ENCODE measurements at places on chromosomes 4 and X.

GRCh38 chrX:36388901-36389300, 469.4 kb downstream of the CFAP47 start:
- DNase-seq = no peak

DNA sequence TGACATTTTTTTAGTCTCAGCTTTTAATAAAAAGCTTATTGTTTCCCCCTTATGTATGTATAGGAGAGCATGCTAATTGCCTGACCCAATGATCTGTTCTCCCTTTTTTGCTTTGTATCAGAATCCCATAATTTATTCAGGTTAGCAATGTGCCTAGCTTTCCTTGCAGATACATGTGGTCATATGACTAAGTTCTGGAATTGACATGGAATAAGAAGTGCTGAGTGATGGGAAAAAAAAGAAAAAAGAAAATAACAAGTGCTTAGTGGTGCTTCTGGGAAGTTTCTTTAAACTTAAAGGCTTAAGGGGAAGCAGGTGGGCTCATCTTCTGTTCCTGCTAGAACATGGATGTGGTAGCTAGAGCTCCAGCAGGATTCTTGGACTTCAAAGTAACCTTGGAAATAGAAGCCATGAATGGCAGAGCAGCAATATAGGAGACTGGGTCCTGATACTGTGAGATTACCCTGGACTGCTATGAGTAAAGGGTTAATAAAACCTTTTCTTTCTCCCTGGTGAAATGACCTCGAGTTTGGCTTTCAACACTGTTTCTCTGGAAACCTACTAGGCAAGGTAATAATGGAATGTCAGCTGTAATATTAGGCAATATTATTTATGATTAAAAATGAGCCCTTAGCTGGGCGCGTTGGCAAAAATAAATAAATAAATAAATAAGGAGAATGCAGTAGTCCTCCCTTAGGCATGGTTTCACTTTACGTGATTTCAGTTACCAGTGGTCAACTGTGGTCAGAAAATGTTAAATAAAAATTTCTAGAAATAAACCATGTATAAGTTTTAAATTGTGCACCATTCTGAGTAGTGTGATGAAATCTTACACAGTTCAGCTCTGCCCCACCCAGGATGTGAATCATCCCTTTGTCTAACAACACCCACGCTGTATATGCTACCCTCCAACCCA, 16.7 kb upstream of the RBM41 start:
- no peak for DNase-seq

DNA sequence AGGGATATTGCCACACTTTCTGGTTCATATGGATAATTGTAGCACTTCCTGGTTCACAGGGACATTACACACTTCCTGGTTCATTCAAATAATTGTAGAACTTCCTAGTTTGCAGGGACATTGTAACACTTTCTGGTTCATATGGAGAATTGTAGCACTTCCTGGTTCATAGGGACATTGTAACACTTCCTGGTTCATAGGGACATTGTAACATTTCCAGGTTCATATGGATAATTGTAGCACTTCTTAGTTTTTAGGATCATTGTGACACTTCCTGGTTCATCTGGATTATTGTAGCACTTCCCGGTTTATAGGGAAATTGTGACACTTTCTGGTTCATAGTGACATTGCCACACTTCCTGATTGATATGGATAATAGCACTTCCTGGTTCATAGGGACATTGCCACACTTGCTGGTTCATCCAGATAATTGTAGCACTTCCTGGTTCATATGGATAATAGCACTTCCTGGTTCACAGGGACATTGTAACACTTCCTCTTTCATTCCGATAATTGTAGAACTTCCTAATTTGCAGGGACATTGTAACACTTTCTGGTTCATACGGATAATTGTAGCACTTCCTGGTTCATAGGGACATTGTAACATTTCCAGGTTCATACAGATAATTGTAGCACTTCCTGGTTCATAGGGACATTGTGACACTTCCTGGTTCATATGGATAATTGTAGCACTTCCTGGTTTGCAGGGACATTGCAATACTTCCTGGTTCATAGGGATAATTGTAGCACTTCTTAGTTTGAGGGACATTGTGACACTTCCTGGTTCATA, 59.2 kb upstream of the CD99 start:
- peak; percentile 49 for DNase-seq

DNA sequence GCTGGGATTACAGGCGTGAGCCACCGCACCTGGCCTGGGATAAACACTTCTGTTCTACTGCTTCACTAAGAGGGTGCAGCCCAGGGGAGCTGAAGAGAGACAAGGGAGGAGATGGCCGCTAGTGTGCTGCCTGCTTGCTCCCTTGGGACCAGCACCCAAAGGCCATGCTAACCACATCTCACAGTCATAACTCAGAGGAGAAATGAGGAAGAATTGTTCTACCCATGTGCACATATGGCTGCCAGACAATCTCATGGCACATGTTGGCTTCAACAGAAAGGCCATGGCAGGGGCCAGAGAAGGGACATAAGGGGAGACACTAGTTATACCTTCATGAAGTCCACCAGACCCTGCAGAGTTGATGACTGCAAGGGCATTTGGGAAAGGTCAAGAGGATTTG, 22.4 kb downstream of the CLDN22 start:
- peak; percentile 18 for DNase-seq

GRCh38 chr4:7195546-7196287, 3.4 kb downstream of the SORCS2 start:
- no peak for DNase-seq

GRCh38 chrX:109294097-109294814, 187.6 kb downstream of the GUCY2F start:
- no peak for DNase-seq

- DNase-seq = no peak
Observed at GRCh38 chr4:123613586-123614344, 217.2 kb downstream of the SPRY1 start.

DNA sequence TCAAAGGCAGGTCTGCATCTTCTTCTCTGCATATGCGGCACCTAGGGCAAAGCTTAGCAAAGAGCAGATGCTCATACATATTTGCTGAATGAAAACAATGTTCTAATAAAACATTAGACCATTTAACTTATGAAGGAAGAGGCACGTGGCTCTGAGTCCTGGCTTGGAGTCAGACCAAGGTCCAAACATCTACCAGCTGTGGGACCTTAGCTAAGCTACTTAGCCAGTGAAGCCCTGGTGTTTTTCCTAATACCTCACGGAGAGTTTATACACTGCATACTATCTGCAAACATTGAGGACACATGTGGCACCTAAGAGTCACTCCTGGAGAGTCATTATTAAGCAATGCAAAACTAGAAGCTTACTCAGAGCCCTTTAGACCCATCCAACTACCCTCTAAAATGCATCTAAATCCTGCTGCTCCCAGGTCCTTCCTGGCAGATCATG, 9.0 kb downstream of the PDGFC start:
- DNase-seq = no peak

GRCh38 chr4:103936653-103937145, 216.9 kb upstream of the TACR3 start:
- no peak for DNase-seq

DNA sequence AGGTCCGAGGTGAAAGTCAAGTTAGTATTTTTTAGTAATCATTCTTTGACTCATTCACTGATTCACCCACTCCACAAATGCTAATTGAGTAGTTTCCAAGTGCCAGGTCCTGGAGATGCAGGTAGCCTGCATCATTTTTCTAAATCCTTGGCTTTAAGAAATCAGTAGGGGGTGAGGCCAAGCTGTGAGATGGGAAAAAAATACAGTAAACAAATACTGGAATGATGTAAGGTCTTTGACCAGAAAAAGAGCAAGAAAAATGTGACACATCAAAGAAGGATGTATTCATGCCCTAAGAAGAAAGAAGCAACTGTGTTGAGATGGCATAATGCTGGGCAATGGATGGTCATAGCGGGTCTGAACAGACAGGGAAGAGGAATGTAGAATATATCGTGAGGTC, 1386.6 kb downstream of the PCDH7 start:
- DNase-seq = no peak

- no peak for DNase-seq
Observed at GRCh38 chr4:2094545-2094944, 35.4 kb downstream of the NAT8L start.

- no peak for DNase-seq
Observed at GRCh38 chr4:128228845-128229795, 58.5 kb downstream of the PGRMC2 start.

- DNase-seq = no peak
Observed at GRCh38 chrX:111831343-111831742, 44.6 kb upstream of the TRPC5OS start.

DNA sequence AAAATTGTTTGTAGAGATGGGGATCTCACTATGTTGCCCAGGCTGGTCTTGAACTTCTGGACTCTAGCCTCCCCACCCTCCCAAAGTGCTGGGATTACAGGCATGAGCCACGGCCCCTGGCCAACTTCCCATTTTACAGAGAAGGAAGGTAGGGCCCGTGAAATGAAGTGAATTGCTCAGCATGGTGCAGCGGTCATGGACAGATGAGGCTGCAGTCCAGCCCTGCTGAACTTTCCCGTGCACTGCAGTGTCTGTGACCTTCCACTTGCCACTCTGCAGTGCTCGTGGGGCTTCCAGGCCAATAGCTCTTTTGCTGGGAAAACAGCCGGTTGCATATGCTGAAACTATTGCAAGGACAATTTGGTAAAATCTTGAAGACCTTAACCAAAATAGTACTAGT, 454.4 kb upstream of the FAT1 start:
- DNase-seq = no peak

GRCh38 chr4:168622600-168622999, 125.7 kb downstream of the PALLD start:
- no peak for DNase-seq

DNA sequence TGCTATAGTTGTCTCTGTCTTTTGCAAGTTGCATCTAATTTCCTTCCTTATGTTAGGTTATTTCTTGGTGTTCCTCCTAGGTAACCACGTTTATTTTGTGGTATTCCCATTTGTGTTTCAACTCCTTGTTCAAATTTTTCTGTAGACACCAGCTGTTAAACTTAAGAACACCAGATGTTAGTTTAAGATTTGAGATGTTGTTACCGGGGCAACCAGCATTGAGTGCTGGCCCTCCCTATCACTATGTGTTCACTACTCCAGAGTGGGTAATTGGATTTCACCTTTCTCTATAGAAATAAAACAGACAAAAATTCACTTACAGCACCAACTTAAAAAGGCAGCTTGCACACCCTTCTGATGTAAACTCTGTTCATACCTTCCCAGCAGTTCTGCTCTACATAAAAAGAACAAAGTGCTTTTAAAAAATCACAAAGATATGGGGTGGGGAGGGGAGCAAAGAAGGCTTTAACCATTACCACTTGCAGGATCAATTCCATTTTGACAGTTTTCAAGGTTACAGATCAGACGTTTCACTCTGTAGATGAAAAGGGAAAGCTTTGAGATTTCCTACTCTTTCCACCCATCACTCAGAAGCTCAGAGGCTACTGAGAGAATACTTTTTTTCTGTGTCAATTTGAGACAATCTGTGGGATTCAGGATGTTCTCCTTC, 82.9 kb downstream of the DKK2 start:
- no peak for DNase-seq

GRCh38 chr4:169988252-169988651, 37.9 kb downstream of the MFAP3L start:
- no peak for DNase-seq

- DNase-seq = peak; percentile 33
Observed at GRCh38 chrX:119477812-119478232, 9.6 kb downstream of the SLC25A5 start.

DNA sequence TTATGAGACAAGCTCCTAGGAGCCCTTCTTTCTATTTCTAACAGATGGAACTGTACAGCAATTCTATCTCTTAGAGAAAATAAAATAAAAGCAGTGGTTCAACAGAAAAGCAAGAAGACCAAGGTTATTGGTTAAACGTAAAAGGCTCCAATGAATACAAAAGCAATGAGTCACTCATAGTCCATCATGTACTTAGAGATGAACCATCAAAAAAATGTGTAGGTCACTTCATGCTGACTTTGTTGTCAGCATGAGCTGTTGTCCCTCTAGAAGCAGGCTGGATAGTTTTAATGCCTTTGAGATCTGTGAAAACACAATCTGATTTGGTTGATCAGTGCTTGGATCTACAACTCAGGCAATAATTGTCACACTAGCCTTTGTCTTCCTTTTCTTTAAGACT, 378.6 kb upstream of the ANXA10 start:
- no peak for DNase-seq

DNA sequence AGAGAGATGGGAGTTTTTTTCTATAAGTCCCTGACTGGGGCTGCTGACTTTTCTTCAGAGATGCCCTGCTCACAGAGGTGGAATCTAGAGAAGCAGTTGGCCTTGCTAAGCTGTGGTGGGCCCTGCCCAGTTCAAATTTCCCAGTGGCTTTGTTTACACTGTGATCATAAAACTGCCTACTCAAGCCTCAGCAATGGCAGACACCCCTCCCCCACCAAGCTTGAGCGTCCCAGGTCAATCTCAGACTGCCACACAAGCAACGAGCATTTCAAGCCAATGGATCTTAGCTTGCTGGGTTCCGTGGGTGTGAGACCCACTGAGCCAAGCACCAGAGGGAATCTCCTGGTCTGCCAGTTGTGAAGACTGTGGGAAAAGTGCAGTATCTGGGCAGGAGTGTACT, 199.8 kb upstream of the WDFY3 start:
- no peak for DNase-seq

DNA sequence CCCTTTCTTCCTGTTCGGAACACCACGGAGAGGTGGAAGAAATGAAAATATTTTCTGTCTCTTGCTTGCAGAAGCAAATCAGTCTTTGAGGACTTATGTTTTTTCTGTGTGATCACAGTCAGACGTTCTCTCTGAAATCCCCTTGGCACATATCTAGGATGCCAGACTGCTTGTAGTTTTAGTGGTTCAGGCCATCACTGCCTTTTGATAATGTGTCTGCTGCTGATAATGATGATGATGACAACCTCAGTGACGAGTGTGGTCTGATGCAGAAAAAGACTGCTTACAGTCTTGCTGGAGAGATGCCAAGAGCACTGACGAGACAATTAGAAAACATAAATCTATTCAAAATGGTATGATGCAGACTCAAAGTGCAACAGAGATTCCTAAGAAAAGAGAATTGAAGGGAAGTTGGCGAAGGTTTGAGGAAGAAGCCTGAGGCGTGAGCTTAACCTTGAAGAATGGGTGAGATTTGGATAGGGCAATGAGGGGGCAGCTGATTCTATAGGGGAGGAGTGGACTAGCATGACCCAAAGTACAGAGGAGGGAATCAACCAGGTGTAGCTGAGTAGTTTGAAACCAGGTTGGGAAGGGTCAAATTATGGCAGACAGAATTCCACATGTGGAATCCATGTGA, 7.9 kb downstream of the RAB33A start:
- no peak for DNase-seq

DNA sequence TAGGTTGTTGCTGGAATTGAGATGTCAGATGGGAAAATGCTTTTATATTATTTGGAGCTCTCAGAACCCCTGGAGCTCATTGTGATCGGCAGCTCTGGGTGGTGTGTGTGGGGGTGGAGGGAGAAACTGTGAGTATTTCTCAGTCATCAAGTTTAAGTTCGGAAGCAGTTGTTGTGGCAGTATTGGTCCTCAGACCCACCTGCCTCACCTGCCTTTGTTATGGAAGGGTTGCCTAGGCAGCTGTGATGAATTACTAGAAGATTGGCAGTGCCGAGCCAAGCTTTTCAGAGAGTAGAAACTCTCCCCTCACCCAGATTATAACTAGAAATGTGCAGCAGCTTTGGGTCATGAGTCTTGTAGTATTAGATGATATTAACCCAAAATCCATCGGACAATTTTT, 9.5 kb downstream of the IGSF1 start:
- DNase-seq = no peak

Measured in HL-60 (cell line).